AG08396 (cell line): ENCODE measurements at places on chromosomes 16 and 17.

DNA sequence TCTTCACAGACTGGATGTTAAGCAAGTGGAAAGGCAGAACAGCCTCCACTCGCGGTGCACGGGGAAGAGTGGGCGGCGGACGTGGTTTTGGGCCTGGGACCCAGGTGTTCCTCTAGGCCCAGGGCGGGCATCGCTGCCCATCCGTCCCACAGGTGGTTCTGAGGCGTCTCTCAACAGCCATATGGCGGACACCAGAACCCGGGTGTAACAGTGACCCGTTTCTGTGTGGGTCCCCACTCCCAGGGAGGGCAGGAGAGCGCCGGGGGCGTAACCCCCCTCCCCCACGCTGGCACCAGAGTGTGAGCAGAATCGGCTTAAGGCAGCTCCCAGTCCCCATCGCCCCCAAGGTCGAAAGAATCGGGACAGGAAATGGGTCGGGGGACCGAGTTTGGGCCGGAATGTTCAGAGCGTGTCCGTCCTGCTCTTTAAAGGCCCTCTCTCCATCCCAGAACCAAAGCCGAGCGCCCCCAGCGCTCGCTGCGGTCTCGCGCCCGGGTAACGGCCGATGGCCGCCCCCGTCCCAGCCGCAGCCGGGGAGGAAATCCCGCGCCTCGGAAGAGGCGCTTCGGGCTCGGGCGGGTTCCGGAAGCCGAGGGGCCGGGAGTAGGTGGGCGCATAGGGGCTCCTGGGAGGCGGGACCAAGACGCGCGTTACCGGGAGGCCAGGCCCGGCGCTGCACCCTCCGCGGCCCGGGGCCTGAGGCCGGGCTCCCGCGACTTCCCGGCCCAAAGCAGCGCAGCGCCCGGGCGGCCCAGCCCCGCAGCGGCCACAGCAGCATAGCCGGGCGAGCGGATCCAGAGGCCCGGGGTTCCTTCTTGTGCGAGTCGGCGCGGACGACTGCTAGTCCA, at the start of gene TK2:
TK2 (minus strand) TSS at position 839 of the 848 bp plus-strand sequence; CDS start at position 778, 61 bp downstream.
- peak; percentile 89 for DNase-seq

DNA sequence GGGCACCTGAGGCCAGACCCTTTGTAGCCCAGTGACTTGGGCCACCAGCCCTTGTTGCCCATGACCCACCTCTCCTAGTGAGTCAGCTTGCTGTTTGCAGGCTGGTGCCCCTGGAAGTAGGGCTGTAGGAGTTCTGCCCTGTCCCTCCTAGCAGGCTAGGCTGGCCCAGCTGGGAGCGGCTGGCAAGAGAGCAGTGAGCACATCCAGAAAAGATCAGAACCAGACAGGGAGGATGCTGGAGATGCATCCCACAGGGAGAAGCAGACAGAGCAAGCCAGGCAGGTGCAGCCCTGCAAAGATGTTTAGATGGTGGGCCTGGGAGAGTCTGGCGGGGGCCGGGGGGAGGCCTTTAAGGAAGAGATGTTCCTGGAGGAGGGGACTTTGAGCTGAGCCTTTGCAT, 2.4 kb downstream of the SLC5A10 start:
- no peak for DNase-seq

- no peak for DNase-seq
Measured at GRCh38 chr17:76510831-76511244, 9.6 kb upstream of the RHBDF2 start.

DNA sequence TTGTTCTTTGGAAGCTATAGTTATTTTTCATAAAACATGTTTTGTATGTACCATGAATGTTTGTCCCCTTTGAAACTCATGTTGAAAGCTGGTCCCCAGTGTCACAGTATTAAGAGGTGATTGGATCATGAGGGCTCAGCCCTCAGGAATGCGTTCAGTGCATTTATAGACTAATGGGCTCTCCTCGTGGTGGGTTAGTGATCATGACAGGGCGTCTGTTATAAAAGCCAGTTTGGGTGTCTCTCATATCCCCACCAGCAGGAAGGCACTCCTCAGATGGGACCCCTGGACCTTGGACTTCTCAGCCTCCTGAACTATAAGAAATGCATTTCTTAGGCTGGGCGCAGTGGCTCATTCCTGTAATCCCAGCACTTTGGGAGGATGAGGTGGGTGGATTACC, 10.4 kb downstream of the BANP start:
- no peak for DNase-seq

GRCh38 chr17:49952912-49953497, 16.0 kb upstream of the DLX4 start:
- DNase-seq, result no peak

DNA sequence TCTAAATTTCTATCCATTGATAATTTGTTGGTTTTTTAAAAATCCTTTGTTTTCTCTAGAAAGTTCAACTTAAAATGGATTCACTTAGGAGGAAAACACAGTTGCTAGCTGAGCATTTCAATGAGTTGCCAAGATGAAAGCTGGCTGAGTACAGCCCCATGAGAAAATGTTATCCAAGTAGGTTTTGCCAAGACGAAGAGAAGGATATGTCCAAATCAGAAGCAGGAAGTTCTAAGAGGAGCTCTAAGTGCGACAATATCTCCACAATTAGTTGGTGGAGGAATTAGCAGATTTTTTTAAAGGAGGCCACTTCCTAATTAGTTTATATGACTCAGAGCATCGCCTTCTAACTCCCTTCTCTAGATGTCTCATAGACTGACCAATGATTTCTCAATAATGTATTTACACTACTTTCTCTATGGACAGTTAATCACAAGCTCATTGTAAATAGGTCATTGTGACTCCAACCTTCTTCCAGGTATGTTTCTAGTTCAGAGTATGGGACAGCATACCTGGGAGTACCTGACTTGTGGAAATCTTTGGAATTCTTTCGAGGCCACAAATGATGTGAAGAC, 873.3 kb upstream of the SOX9 start:
- no peak for DNase-seq
